ENCODE measurements at places on chromosomes 7 and 10.

GRCh38 chr10:71427246-71427645 lies 30.5 kb downstream of the CDH23 start:
- DNase-seq, result no peak

DNA sequence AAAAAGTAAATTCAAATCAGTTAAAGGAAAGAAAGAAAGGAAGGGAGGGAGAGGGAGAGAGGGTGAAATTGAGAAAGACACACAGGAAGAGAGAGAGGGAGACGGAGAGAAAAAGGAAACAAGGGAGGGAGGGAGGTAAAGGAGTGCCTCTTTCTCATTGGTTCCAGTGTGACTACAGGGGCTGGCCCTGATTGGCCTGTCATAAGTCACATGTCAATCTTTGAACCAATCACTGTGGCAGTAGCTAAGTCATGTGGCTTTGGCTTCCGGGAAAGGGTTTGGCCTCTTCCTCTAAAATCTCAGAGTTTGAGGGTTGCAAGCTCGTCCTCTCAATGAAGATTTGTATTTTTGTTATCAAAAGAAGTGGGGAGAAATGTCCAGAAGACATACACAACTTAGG lies 150.2 kb downstream of the RAB11FIP2 start:
- DNase-seq, result no peak

GRCh38 chr7:6395898-6396595 lies 51.7 kb downstream of the DAGLB start:
- no peak for DNase-seq

DNA sequence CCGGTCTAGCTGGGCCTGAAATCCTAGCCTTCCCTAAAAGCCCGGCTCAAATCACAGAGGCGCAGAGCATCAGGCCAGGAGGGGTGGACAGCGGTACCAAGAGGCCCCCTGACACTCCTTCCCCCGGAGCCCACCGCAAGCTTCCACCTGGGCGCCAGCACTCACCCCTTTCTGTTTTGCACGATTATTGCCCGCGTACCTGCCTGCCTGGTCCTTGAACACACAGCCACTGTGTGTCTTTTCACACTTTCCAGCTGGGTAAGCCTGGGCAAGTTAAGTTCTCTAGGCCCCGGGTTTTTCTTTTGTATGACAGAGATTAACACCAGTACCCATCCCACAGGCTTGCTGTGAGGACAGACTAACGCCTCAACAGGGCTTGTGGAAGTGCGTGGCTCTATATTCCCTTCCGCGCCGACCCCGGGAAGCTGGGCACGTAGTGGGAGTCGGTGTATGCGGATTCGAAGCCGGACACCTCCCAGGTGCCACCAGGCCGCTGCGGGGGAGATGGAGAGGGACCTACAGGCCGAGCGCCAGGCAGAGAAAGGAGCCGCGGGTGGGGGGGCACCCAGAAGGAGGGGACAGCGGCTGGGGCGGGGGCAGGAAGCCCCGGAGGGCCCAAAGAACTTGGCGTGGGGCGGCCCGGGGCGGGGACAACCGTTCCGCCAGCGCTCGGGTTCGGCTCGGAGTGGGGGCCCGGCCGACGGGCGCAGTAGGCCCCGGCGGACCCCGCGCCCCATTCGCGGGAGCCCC lies 792 bp downstream of the ZNF746 start:
- no peak for DNase-seq

- no peak for DNase-seq
Measured at GRCh38 chr10:133159950-133160825, at the start of gene KNDC1. TSS of gene KNDC1 (plus strand) at chr10:133160219. CDS start at chr10:133160468, 249 bp downstream.

DNA sequence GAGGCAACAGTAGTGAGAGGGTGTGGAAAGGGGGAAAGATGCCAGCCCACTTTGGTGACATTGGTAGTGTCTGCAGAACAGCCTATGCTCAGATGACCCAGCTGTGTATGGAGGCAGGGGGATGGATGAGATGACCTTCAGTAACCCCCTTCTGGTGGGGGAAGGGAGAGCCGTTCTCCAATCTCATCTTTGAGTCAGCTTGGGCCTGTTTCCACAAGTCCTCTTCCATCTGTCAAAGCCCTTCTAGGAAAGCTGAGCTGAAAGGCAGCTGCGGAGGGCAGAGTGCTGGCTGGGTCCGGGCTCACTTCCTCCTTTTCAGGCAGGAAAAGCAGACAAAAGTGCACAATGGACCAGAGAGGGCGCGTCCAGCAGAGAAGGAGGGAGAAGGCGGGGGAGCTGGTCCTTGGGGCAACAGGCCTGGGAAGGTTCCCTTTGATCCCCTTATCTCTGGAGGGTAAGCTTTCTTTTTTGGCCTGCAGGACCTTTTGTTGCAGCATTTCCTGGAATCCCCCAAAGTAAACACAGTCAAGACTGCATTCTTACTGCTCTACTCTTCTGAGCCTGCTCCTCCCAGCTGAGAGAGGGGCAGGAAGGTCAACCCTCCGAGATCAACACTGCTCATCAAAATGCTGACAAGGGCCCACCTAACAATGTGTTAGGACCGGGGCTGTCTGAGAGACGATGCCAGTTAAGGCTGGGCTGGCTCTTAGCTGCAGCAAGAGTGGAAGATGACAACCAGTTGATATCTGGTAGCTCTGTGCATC lies 1.2 kb upstream of the LRMDA start:
- DNase-seq, result peak; percentile 3

- DNase-seq, result no peak
Measured at GRCh38 chr10:26046073-26046700, 112.2 kb downstream of the MYO3A start.

GRCh38 chr7:74535951-74536356 lies 82.2 kb downstream of the GTF2IRD1 start:
- no peak for DNase-seq

DNA sequence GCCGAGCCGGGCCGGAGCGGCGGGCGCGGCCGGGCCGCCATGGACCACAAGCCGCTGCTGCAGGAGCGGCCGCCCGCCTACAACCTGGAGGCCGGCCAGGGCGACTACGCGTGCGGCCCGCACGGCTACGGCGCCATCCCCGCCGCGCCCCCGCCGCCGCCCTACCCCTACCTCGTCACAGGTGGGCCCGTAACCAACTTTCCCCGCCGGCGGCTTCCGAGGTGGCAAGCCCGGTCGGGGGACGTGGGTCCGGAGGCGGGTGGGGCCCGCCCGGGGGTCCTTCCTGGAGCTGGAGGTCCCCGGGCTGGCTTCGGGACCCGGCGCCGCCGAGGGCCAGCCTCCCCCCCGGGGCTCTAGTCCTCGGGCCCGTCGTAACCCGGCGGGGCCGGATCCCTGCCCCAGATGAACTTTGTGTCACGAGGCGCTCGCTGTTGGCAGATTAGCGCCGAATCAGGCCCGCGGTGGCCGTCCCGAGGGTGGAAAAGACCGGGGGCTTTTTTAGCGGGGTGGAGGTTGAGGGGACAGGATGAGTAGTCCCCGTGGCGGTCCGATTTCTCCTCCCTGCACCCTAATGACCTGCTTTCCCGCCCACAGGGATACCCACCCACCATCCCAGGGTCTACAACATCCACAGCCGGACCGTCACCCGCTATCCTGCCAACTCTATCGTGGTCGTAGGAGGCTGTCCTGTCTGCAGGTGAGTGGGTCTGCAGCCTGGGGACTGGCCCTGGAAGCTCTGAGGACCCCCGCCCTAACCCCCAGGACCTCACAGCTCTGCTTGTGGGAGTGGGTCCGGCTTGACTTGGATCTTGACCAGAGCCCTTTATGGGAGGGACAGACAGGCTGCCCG lies 496 bp downstream of the BRI3 start:
- no peak for DNase-seq

GRCh38 chr10:11609492-11610093 lies 1.9 kb downstream of the USP6NL start:
- no peak for DNase-seq

DNA sequence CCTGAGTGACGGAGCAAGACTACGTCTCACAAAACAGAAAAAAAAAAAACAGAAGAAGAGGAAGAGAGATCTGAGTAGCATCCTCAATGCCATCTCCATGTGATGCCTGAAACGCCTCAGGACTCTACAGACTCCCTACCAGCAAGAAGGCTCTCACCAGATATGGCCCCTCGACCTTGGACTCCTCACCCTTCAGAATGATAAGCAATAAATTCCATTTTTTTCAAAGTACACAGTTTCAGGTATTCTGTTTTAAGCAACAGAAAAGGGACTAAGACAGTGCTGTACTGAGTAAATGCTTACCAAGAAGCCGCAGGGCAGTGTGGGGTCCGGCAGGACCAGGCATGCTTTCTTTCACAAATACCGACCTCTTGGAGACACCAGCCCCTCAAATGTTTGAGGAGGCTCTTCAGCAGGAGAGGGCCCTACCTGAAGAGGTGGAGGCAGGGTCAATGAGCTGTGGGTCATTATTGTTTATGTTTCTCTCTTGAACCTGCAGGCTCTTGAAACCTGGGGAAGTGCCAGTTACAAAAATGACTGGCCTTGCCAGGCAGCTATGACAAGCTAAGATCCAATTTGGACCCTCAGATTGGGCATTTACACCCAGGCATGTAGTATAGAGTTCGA lies 204.1 kb upstream of the LYZL1 start:
- no peak for DNase-seq

GRCh38 chr10:62803724-62804355 lies 680 bp upstream of the ADO start:
- DNase-seq, result no peak

DNA sequence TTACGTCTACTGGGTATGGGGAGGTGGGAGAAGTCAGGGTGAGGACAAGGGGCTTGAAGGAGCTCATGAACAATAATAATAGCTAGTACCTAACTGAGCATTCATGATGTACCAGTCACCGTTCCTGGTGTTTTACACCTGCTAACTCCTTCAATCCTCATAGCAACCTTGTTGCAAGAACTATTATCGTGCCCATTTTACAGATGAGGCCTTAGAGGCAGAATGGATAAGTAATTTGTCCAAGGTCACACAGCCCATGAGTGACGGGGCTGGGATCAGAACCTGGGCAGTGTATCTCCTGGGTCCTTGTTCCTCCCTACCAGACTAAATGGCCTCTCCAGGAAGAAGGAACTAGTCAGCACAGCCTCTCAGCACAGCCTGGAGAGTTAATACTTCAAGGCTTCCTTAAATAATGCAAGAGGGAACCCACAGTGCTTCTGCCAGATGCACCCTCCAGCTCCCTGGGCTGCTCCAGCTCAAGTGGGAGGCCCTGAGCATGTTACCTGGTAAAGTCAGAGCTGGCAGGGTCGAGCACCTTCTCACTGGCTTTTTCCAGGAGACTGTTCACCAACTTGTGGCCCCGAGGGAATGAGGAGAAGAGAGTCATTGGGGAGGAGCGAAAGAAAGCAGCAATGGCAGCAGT lies 28.8 kb downstream of the RRP12 start:
- no peak for DNase-seq

DNA sequence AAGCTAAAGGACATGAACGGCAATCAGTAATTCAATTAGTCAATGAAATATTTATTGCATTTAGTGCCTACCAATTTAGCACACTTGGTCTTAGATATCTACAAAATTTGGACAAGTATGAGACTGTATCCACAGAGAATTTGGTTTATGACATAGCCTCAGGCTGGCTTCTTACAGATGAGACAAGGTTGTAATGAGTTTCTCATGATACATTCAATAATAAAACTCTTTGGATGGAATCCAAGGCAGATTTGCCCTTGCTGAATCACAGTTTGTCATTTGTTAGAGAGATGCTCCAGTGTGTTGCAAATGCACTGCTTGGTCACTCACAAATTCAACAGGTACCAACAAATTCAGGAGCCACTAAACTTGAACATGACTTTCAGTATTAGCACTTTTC lies 162.5 kb downstream of the GPR37 start:
- no peak for DNase-seq

GRCh38 chr10:44045020-44045419 lies 339.9 kb downstream of the CXCL12 start:
- DNase-seq, result no peak

- no peak for DNase-seq
Measured at GRCh38 chr10:119207713-119208552, 562 bp downstream of the GRK5 start.

GRCh38 chr7:6020371-6021286 lies 10.5 kb upstream of the ANKRD61 start:
- DNase-seq, result no peak

GRCh38 chr10:107919626-107920235 lies 755.2 kb upstream of the SORCS1 start:
- DNase-seq, result no peak

- DNase-seq, result no peak
Measured at GRCh38 chr7:117155694-117156093, 167.2 kb downstream of the WNT2 start.

DNA sequence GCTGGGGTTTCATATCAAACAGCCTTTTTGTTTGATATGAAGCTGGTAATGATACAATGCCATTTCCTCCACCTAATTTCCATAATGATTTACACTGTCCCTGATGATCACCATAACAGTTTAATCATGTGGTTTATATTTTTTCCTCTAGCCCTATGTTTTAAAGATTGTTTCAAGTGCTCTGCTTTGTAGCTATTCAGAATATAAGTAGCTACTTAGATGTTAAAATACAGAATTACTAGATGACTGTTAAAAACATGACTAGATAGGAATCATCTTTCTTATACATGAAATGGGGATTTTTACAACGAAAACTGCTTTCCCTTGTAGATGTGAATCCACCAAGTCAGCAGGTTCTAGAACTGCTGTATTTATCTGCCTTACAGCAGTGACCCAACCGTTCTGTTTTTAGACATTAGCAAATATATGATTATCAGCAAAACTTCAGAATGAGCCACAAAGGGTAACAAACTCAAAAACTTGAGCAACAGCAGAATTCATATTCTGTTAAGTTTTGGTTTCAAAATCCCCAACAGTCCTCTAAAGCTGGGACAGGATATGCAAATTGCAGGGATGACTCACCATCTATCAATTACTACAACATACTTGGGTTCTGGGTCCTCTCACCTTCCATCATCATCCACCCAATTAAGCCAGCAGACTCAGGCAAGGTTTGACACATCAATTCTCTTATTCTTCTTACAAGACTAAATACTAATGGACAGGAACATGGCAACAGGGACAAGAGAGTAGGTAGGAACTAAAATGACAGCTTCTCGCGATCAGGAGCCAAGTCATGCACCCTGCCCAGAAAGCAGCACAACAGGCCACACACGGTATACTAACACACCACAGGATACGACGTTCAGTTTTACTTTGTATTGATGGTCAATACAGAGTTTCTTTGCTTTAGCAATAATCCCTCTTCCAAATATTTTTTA lies 83.9 kb downstream of the PIP4K2A start:
- no peak for DNase-seq

- peak; percentile 39 for DNase-seq
Measured at GRCh38 chr7:13327669-13328068, 640.2 kb downstream of the ARL4A start.

DNA sequence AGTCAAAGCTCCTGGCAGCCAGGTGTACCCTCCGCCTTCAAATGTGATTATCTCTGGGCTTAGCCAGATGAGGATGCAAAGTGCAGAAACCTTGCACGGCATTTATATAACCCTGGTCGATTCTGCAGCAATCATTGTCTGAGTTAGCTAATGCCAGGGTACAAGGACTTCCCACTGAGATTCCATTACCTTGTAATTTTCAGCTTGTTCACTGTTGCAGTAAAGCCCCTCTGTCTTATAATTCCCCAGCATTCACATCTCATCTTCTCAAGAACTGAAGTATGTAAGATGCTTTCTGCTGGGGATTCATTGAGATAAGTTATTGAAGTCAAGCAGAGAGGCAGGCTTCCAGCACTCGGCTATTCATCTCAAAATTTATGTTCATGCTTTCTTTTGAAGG lies 1090.6 kb upstream of the AUTS2 start:
- DNase-seq, result no peak

Measured in NCI-H446 (cell line).